CD4-positive, alpha-beta T cell treated with Interleukin-15 for 4 hours (primary cell): ENCODE measurements at places on chromosomes 7 and 10.

DNA sequence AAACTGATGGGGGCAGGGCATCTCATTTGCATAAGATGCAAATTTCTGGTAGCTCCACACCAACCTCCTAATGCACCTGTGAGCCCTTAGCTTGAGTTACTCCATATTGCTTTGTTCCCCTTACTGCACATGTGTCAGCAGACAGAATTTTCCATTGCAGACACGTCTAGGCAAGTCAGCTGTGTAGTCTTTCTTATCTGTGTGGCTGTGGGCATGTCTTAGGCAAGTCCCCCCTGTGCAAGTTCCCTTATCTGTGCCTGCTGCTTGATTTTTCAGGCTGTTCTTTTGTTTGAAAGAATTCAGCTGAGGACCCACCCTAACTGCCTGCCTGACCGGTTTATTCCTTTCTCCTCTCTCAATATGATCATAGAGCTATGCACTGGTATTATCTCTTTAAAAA is 28.5 kb upstream of the TRIM24 start:
- no peak for DNase-seq

- DNase-seq = no peak
Measured at GRCh38 chr7:142716596-142716995, 32.7 kb upstream of the PRSS1 start.

DNA sequence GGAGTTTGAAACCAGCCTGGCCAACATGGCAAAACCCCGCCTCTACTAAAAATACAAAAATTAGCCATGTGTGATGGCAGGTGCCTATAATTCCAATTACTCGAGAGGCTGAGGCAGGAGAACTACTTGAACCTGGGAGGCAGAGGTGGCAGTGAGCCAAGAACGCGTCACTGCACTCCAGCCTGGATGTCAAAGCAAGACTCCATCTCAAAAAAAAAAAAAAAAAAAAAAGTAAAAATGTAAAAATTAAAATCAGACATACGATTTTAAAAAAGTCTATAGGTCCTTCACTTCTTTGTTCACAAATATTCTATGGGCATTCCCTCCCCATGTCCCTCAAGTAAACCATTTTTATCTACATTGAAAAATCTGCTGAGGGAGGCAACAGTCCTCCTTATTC is 34.9 kb upstream of the TLL2 start:
- no peak for DNase-seq

DNA sequence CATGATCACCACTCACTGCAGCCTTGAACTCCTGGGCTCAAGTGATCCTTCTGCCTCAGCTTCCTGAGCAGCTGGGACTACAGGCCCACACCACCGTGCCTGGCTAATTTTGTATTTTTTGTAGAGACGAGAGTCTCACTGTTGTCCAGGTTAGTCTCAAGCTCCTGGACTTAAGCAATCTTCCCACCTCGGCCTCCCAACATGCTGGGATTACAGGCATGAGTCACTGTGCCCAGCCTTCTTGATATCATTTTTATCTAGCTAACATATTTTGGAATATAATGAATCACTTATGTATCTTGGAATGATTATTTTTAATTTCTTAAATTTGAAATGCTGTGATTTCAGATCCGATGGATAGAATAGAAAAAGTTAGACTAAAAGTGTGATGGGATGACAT is 18.4 kb downstream of the ARL4A start:
- no peak for DNase-seq

DNA sequence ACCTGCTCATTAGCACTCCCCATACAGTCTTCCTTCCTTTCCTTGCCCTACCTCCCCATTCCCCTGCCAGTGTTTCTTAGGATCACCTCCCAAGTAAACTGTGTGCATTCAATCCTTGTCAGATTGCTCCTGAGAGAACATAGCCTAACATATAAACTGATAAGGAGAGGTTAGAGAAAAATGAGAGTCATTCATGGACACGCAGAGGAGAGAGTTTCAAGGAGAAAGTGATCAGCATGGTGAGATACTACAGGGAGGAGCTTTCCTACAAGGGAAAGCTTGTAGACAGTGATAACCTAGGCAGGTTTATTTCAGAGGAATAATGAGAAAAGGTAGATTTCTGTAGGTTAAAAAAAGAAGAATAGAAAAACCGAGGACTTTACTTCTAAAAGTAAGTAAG is 2.8 kb upstream of the ZC3HAV1L start:
- no peak for DNase-seq

- no peak for DNase-seq
Measured at GRCh38 chr7:139714163-139714901, 63.5 kb downstream of the HIPK2 start.

- no peak for DNase-seq
Measured at GRCh38 chr7:151235091-151235787, 3.0 kb downstream of the CHPF2 start.
